ENCODE measurements at places on chromosomes 16 and 17.

GRCh38 chr17:28904800-28905199 lies 1.9 kb upstream of the DHRS13 start:
- DNase-seq: no peak

GRCh38 chr17:67569015-67569451 lies 148.7 kb upstream of the NOL11 start:
- DNase-seq: no peak

GRCh38 chr16:3035972-3036725 lies 595 bp downstream of the BICDL2 start:
- DNase-seq: no peak

GRCh38 chr17:14353861-14354474 lies 53.1 kb downstream of the HS3ST3B1 start:
- DNase-seq: no peak

DNA sequence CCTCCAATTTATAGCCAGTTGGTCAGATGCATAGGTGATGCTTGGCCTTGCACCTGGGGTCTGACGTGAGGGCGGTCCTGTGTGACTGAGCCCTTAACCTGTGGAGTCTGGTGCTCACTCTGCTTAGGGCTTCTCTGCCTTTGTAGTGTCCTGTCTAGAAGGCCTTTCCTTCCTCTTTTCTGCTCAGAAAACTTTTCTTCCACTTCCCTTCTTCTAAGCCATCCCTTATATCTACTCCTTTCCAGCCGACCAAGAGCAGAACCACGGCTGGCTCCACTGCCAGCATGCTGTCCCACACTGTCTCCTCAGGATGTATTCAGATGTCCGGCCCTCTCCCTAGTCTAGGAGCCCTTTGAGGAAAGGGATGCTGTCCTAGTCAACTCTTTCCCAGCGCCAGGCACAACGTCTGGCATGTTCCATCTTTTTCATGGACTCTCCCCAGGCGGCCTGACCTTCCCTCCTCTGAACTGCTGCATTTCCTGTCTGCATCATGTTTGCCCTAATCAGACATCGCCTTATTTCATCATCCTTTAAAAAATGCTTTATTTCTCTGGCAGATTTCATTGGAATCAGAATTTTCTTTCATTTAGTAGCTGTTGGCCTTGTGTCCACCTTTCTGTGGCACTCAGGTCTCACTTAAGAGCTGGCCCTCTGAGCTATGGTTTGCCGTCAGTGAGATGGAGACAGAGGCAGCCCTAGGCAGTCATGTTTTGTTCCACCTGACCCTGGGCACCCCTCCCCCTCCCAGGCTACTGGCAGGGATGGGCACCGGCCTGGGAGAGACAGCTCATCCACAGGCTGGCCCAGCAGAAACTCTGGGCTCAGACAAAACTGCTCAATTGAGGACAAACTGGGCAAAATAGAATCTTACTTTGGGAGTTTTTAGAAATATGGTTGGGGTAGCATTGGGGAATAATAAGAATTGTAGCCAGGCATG lies 15.5 kb upstream of the BRCA1 start:
- no peak for DNase-seq

GRCh38 chr17:82668631-82669099 lies 20.4 kb upstream of the WDR45B start:
- DNase-seq: no peak

- DNase-seq: no peak
These were observed 9.6 kb upstream of the BCAR1 start for GRCh38 chr16:75260851-75261589.

DNA sequence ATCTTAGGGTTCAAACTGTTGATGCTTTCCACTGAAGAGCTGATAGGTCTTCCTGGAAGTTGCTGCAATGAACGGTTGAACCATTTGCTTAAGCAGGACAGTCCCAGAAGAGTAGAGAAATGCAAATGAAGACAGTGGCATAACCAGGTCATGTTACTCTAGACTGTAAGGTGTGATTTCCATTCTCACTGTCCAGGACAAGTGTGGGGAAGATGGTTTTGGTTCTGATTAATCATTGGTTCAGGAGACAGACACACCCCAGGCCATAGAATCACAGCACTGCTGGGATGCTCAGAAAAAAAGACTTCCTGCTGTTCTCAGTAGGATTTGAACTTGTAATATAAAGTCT lies 34.8 kb upstream of the XYLT2 start:
- no peak for DNase-seq

DNA sequence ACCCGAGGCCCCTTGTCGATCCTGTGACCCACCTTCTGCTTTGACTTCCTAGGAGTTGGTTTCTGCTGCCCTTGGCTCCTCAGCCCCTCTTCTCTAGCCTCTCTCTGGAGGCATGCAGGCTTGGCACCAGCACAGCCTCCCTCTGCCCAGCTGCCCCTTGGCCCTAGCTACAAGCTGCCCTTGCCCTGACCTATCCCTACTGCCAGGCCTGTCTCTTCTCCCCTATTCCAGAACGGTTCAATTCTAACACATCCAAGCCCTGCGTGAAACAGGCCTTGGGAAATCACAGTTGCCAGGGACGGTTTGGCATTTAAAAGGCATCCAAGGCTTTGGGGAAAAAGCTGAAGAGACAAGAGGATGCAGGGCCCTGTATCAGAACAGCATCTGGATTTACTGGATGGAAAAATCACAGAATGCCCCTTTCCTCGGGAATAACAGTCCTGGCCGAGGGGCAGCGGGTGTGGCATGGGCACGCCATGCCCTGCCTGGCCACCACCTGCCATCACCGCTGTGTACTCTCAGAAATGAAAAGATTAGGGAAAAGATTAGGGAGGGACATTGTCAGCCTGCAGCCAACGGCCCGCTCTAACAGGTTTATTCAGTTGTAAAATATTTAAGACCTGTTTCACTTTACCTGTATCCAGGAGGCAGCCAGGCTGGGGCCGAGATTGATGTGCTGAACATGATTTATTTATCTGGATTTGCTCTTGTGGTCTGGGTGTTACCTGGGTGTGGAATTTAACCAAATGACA lies 15.8 kb downstream of the RAI1 start:
- no peak for DNase-seq

DNA sequence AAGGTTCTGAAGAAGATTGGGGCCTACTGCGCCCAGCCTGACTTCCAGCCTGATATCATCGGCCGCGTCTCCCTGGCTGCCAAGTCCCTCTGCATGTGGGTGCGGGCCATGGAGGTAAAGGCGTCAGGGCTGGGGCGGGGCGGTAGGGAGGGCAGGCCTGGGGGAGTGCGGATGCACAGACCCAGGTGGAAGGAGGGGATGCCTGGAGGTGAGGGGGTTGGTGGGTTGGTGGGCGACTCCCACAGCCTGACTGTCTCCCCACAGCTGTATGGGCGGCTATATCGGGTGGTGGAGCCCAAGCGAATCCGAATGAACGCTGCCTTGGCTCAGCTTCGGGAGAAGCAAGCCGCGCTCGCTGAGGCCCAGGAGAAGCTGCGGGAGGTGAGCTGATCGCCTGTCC lies 26.8 kb upstream of the KDM6B start:
- DNase-seq: no peak

DNA sequence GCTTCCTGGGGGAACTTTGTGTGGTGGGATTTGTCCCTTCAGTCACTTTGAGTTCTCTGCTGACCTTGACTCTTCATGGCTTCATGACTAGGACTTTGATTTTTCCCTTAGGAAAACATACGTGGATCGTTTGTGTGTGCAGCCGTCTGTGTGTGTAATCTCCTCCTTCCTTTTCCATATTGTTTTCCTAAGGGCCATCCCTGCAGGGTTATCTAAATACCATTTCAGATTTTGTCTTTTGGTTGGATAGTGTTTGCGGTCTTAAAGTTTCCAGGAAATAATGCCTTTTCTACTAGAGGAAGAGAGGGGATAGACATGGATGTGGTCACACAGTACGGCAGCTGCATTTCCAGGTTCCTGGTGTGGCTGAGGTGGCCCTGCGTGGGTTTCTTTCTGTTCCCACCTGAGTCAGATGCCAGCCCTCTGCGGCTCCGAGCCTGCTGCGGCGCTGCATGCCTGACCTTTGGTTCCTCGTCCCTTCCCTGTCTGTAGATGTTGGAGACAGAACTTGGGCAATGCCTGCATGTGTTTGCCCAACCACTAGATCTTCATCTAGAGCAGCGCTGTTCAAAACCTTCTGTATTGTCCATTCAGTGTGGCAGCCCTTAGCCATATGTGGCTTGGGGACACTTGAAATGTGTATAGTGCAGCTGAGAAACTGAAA lies 72.0 kb upstream of the LGALS9 start:
- DNase-seq: no peak

DNA sequence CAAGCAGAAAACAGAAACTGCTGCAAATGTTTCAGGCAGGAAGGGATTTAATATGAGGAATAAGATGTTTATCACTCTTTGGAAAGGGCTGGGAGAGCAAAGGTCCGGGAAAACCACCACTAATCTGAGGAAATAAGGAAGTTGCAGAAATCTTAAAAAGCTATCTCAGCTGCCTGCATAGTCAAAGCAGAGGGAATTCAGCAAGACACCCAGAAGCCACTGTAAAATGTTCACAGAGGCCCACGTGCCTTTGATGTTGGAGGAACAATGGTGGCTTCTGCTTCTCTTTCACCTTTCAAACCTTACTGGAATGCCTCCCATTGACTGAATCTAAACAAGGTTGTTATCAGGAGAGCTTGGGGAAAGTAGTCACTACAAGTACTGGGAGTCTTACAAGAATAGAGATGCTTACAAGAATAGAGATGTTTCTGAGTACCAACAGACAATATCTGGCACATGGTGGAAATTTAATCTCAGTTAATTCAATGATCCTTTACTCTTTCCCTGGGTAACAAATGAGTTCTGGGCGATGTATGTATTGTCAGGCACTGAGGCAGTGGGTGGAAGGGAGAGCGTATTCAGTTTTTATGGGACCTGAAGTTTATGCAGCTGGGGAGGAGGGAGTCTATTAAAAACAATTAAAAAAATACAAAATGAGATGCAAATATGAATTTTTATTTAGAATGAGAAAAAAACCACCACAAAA lies 56.1 kb upstream of the MED13 start:
- DNase-seq: no peak

- DNase-seq: no peak
These were observed 28.7 kb downstream of the ADGRG5 start for GRCh38 chr16:57571098-57571497.

DNA sequence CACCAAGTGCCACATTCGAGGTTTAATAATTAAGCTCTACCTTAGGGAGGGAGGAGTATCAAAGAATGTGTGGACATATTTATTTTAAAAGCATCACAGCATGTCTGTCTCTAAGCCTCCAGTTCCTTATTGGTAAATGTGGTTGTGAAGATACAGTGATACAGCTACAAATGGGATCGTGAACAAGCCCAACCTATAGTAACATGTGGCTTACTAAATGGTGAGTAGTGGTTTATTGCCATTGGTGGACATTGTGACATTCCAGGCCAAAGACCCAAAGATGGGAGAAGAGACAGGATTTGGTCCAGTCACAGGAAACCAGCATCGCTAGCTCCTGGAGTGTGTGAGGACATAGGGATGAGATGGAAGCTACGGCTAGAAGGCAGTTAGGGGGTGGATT lies 51.2 kb downstream of the IQCK start:
- no peak for DNase-seq

DNA sequence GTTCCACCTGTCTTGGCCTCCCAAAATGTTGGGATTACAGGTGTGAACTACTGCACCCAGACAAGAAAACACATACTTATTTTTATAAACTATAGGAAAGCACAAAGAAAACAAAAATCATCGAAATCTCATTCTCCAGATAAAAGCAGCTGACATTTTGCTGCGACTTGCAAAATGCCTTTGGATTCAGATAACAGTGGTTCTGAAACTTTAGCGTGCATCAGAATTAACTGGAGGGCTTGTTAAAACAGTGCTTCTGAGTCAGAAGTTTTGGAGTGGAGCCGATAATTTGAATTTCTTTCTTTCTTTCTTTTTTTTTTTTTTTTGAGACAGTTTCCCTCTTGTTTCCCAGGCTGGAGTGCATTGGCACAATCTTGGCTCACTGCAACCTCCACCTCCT lies 17.7 kb upstream of the GJD3 start:
- DNase-seq: no peak

DNA sequence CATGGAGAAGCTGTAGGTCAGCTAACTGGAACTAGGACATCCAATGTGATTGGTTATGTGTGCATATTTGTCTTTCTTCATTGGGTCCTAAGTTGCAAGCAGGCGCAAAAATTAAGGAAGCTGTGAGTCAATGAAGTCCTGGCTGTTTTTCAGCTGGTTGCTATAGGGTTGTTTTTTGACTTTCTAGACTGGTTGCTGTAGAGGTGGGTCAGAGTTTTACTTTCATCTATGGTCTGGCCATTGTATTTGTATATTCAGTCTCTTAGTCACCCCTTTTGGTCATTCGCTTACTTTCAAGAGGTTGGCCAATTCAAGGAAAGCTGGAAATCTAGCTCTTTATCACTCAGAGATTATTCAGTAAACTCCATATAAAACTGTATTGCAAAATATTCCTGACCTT lies 62.0 kb upstream of the AMZ2 start:
- no peak for DNase-seq

DNA sequence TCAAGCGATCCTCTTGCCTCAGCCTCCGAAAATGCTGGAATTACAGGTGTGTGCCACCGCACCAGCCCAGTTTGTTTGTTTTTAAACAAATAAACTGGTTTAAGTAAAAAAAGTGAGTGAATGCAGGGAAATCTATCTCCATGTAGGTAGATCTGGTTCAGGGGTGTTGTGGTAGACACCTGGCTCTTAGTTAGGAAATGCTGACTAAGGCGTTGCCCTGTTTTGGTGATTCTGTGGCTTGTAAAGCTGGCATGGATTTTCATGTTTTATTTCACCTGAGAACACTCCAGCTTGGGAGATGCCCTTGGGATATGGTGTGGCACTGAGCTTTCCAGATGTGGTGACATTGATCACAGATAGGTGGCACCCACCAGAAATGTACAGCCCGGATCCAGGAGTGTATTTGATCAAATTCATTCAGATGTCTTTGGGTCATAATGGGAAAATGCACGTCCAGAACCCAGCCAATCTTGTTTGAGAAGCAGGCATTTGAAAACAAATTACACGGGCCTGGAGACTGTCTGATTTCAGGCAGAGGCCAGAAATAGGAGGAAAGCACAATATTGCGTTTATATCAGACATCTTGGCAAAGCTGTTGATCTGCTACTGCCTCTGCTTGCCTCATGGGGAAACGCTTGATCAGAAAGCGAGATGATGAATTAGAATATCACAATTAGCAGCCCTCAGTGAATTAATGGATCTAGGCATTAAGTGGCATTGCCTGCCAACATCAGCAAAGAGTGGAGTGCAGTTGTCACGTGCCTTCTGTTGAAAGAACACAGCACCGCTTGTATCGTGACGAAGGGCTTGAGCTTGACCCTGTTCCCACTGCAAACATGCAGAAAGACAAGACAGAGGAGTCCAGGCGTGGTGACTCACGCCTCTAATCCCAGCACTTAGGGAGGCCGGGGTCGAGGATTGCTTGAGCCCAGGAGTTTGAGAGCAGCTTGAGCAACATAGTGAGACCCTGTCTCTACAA lies 7.3 kb upstream of the IL34 start:
- no peak for DNase-seq

DNA sequence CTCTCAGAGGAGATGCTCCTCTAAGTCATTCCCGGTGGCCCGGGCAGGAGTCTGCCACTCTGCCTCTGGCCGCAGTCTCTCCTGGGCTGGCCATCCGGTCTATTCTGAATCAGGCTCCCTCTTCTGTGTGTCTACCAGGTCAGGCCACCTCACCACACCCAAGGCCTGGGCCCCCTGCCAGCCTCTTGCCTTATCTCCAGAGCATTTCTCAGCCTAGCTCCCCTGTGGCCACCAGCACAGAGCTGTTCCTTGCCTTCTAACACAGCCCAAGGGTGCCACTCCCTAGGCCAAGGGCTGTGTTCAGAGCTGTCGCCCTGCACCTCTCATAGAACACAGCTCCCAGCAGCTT lies 55.3 kb downstream of the MYO18A start:
- no peak for DNase-seq

GRCh38 chr17:63458478-63458877 lies 12.4 kb upstream of the CYB561 start:
- DNase-seq: no peak

GRCh38 chr16:87979352-87979751 lies 28.1 kb downstream of the BANP start:
- no peak for DNase-seq
